ENCODE measurements at places on chromosomes 11 and 22.
A peak's percentile ranks its signal among the peaks of the same experiment; 100 is the strongest.

- no peak for DNase-seq
Observed at GRCh38 chr11:17724020-17724908, 4.9 kb downstream of the MYOD1 start.

GRCh38 chr11:69157156-69157821 lies 1.6 kb downstream of the SMIM38 start:
- DNase-seq, result no peak

DNA sequence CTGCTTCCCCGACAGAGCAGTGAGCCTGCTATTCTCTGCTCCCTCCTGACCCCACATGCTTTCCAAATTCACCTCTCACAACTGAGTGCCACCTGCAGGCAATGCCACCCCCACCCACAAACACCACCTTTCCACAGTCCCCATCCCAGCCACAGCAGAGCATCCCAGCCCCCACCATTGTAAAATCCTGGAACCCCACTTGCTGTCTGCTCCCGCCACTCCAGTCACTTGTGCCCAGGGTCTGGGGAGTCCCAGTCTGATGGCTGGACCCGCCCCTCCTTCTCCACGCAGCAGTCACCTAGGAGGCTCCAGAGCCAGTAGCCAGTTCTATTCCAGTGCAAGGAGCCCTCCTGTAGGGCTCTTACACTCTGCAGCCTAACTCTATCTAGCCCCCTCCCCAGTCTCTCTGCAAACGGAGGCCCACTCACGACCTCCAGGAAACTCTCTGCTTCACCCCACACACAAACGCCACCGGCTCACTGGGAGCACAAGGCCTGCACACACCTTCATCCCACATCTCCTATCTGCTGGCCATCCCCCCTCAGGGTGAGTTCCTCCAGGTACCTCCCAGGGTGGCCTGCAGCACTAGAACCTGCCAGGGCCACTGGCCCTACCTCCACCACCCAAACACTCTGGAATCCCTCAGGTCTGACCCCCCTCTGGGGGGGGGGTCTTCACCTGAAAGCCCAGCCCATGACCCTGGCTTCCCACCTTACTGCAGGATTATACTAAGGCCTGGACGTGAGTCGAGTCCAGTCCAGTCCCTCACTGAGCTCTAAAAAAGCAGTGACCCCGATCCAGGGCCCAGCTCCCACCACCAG lies 1.4 kb downstream of the GNB1L start:
- no peak for DNase-seq

- no peak for DNase-seq
Observed at GRCh38 chr22:31333641-31334040, 12.5 kb downstream of the PATZ1 start.

GRCh38 chr11:4087551-4087950 lies 7.0 kb upstream of the RRM1 start:
- DNase-seq, result no peak

DNA sequence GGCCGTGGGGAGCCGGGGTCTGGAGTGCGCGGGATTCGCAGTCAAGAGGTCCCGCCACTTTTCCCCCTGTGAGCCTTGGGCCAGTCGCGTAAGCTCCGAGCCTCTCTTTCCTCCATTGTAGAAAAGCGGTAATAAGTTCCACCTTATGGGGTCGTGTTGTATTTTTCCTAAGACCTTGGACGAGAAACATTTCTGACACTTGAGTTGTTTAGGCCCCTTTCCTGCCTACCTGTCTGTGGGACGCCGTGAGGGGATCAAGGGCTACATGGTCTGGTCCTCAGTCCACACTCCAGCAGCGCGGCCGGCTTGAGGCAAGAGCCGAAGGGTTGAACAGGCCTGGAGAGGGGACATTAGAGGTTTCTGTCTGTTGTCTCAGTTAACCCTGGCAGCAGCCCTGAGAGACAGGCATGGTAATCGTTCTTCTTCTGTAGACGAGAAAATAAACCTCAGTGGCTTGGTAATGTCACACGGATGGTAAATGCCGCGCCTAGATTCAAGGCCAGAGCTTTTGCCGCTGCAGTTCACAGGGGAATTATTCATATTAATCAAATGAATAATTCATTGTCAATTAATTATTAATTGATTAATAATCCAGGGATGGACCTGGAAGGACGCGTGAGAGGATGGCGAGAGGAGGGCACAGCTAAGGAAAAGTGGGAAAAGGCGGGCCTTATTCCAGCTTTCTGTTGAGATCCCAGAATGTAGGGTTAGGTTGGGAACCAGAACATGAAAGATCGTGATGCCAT lies 545 bp downstream of the FEN1 start:
- no peak for DNase-seq

GRCh38 chr11:26021017-26021416 lies 310.9 kb upstream of the ANO3 start:
- DNase-seq, result no peak

- DNase-seq, result no peak
Observed at GRCh38 chr22:28013611-28014010, 94.6 kb upstream of the PITPNB start.

DNA sequence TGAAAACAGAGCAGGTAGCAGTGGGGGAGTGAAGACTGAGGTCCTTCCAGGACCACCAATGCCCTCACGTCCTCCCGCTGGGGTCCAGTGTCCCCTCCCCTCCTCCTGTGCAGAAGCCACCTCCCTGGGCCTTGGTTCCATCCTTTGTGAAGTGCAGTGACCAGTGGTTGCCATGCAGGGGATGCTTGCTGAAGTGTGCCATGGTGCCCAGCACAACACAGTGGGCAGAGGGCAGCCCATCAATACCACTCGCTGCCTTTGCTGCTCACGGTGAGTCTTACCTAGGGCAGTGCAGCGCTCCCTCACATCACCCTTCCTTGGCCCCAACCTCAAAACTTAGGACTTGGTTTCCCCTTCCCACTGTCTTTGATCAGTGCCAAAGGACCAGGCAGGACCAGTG lies 12.9 kb downstream of the MYEOV start:
- no peak for DNase-seq

GRCh38 chr22:42330170-42330569 lies 59.7 kb upstream of the TCF20 start:
- no peak for DNase-seq

DNA sequence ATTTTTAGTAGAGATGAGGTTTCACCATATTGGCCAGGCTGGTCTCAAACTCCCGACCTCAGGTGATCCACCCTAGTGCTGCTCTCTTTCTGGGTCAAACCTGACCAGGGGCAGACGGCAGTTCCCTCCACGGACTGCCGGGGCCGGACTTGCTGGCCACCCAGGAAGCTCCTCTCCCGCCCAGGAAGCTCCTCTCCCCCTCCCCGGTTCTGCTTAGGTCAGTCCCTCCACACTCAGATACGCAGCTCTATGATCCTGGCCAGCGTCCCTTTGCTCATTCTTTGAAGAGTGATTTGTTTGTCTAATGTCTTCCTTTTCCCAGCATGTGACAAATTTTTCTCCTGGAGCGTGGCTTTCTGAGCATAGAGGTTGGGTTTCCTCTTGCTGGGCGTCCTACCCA lies 125.3 kb upstream of the B3GAT1 start:
- no peak for DNase-seq

GRCh38 chr22:37417264-37417663 lies 10.0 kb downstream of the ELFN2 start:
- DNase-seq, result no peak

DNA sequence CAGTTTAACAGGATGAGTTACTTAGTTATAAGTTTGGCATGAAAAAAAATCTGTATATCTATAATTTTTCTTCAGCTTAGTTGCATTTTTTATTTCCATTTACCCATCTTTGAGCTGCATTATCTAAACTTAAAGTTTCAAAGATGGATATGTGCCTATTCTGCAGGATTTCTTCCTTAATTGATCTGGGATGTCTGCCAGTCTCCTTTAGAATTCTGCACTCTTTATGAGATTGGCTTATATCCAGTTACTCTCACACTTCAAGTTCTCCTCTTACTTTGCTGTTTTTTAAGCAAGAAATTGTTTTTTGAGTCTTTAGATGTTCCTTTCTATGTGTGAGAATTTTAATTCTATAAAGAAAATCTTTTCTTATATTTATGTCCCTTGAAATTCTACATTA lies 5.1 kb upstream of the PDGFD start:
- DNase-seq, result no peak

GRCh38 chr22:50146439-50147238 lies 23.9 kb upstream of the PANX2 start:
- no peak for DNase-seq

DNA sequence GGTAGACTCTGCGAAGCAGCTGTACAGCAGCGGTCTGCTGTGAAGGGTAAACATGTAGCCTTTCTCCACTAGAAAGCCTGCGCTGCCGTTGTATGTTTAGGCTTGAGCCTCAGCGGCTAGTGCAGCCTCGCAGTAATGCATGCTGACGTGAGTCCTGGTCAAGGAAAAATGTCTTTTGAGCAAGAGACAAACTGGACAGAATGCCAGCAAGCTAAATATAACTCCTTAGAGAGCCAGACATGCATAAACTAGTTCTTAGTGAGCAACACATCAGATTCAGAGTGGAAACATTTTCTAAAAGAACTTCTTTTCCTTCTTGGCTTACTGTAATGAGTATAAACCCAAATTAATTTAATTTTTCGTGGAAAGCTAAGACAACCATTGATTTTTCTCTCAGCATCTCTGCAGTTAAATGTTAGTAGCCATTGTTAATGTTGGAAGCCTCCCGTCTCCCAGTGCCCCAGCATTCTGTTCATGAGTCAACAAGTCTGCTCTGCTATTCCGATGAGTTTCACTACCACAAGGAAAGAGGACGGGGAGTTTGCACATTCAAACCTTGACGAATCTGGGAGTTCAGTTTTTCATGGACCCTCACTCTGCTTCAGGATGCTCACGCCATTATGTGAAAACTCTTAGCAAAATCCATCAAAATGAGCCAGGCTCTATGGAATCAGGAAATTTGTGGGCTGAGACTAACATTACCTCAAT lies 51.4 kb downstream of the JAM3 start:
- peak; percentile 58 for DNase-seq

- no peak for DNase-seq
Observed at GRCh38 chr11:92681586-92681985, 287.9 kb upstream of the MTNR1B start.

GRCh38 chr11:117855186-117855845 lies 21.1 kb downstream of the FXYD6 start:
- no peak for DNase-seq

- DNase-seq, result no peak
Observed at GRCh38 chr11:12258451-12258850, 118.9 kb upstream of the PARVA start.

- no peak for DNase-seq
Observed at GRCh38 chr22:50151571-50152537, 18.7 kb upstream of the PANX2 start.

DNA sequence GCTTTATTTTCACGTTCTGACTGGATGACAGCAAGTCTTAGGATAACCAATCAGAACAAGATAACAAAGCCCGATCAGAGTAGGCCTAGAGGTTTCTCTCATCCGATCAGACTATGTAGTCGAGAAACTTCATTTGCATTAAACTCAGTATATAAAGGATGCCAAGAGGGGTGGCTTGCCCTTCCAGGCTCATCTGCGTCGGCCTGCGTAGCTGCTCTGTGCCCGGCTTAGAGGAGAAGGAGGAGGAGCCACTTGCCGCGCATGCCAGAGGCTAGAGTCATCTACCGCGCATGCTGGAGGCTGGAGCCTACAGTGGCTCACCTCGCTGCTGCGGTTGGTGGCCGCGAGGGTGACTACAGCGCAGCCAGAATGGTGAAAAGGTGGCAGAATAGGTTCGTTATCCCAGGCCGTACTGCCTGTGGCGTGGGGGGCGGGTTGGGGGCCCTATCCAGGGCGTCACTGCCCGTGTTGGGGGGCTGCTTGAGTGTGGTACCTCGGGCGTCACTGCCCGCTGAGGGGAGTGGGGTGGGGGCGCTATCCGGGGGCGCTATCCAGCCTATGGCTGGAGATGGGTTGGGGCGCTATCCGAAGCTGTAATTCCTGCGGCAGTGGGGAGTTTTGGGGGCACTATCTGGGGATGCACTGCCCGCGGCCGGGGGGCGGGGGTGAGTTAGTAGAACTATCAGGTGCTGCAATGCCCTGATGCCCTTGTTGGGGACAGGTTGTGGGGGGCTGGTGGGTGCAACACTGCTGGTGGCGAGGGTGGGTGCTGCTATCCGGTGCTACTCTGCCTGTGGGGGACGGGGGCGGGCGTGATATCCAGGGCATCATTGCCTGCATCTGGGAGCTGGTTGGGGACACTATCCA lies at the start of gene RFPL2:
RFPL2 (minus strand) TSS at position 218 of the 867 bp plus-strand sequence. CDS start 2,622 bp downstream, outside the sequence.
- DNase-seq, result no peak

DNA sequence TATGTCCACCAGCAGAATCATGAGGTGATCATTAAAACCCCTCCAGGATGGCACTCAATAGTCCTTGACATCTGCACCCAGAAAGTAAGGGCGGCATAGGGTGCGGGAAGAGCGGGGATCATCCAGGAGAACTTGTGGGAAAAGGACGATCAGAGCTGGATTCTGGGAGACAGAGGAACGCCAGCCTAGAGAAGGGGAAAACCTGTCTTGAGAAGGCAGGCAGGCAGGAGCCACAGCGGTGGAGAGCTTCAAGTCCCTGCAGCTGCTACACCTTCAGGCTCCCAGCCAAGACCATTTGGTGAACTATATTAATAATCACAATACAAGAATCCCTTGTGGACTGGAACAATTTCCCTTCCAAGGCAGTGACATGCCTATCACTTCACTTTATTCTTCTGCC lies 134.3 kb downstream of the BUD13 start:
- no peak for DNase-seq

GRCh38 chr11:134640536-134640935 lies 228.5 kb upstream of the B3GAT1 start:
- DNase-seq, result no peak

DNA sequence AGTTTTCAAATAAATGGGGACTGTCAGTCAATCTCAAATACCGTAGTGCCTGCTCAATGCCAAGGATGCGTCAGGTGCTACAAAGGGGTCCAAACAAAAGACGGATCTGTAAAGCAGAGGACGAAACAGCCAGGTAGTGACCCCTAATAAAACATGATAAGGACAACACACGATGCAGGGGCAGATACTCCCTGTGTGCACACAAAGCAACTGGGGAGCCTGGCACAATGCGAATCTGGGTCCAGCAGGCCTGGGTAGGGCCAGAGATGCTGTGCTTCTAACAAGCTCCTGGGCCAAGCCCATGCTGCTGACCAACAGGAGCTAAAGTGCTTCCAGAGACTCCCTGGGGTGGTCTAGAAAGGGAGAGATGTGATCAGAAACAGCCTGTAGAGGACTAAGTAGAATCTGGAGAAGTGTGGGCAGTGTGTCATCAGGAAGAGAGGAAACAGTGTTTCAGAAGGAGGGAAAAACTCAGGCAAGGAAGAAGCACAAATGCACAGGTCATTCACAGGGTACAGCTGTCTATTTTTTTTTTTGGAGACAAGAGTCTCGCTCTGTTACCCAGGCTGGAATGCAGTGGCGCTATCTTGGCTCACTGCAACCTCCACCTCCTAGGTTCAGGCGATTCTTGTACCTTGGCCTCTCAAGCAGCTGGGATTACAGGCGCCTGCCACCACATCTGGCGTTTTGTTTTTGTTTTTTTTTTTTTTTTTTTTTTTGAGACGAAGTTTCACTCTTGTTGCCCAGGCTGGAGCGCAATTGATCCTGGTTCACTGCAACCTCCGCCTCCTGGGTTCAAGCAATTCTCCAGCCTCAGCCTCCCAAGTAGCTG lies 74.5 kb downstream of the MICAL3 start:
- DNase-seq, result no peak

- no peak for DNase-seq
Observed at GRCh38 chr11:85377901-85378300, 249.2 kb downstream of the DLG2 start.

GRCh38 chr11:77130763-77131513 lies 2.9 kb downstream of the MYO7A start:
- no peak for DNase-seq
